ENCODE measurements at places on chromosomes 3 and 15. TPM values are rescaled to one million over a fixed set of nuclear protein-coding genes. Genes with fewer than 3 reads are reported as not detected.

Gene CYP8B1
- total RNA-seq = not detected

Gene ANKRD34C
- total RNA-seq = not detected

Gene GPR87
- 0.53 TPM for total RNA-seq

Gene ANXA2
- 422 TPM for total RNA-seq

Gene ARL14
- not detected for total RNA-seq

Gene CHRNA5
- total RNA-seq = 2.3 TPM

Gene OR5K3
- not detected for total RNA-seq

Gene TM4SF1
- not detected for total RNA-seq

Gene HACD2
- 24.9 TPM for total RNA-seq

Gene HTR3E
- not detected for total RNA-seq

Gene SPESP1
- total RNA-seq = 0.66 TPM

Gene THSD4
- total RNA-seq = not detected

Gene SPINK8
- total RNA-seq = not detected

Gene CADM2
- total RNA-seq = 0.30 TPM

Gene TMCO5A
- total RNA-seq = not detected

Gene SCN5A
- total RNA-seq = not detected

Gene TRAK1
- total RNA-seq = 31.1 TPM

Gene OR5K2
- not detected for total RNA-seq

Gene TICRR
- total RNA-seq = 30.8 TPM

Data from activated CD8-positive, alpha-beta memory T cell treated with anti-CD3 and anti-CD28 coated beads, Interleukin-2, amount 10 ng/mL, durations not matched to agents 7 days and 5 days (primary cell).